IPS DF 6.9 (cell line): ENCODE measurements at places on chromosomes 16 and 17.

- no peak overlapping the region for H3K4me3 ChIP-seq
- H3K27me3 ChIP-seq = no peaks in the 10 kb centered on the region
- H3K27ac ChIP-seq = no peak overlapping the region
- no peaks in the 10 kb centered on the region for H3K36me3 ChIP-seq
- no peak for DNase-seq
Observed at GRCh38 chr17:31417051-31417792, 25.7 kb downstream of the RAB11FIP4 start.

DNA sequence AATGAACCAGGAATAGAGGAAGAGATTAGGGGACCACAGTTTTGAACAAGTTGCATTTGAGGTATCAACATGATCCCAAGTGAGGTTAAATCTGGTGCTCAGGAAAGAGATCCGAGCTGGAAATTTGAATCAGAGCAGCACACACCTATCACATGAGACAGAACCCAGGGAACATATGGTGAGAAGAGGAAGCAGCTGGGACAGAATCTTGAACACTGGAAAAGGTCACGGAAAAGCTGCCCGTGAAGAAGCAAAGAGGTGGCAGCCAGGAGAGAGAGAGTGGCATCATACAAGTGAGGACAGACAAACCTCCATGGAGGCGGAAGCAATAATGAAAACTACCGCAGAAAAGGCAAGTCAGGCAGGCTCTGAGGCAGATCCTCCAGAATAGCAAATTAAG, 36.1 kb downstream of the USP31 start:
- no peaks in the 10 kb centered on the region for H3K4me1 ChIP-seq
- H3K4me3 ChIP-seq = no peak overlapping the region
- DNase-seq = no peak
- no peak overlapping the region for H3K27ac ChIP-seq
- no peaks in the 10 kb centered on the region for H3K27me3 ChIP-seq

DNA sequence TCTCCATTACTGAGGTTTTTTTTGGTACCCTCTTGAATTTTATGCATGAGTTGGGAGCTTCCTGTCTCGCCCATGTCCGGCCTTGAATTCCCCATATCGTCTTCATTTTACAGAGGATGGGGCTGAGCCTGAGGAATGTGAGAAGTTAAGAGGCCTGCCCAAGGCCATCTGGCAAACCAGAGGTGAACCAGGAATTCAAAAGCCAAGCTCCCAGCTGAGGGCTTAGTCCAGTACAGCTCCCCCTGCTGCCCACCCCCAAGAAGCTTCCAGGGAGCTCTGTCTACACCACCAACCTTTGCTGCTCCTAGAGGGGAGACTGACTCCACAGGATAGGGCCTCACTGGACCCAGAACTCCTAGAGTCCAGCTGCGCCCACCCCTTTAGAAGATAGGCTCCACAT, 20.7 kb upstream of the C16orf78 start:
- H3K4me3 ChIP-seq = no peak overlapping the region
- no peaks in the 10 kb centered on the region for H3K27me3 ChIP-seq
- DNase-seq = no peak
- peaks cover 4% of the 10 kb centered on the region; the same call in 1 of the 2 replicates for H3K4me1 ChIP-seq

DNA sequence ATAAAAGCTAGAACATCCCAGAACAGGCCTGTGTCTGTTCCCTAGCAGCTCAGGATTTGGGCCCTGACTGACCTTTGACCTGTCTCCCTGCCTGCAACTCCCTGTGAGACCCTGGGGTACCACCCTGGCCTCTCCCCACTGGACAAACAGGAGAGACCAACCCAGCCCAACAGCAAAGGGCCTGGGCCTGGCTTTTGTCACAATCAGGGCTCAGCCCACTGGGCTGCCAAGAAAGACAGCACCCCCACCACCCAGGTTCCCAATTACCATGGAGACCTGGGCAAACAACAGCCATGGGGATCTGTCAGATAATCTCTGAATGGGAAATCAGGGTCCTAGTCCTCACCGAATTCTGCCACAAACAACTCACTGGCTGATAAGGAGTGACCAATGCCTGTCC, 11.1 kb downstream of the PLLP start:
- DNase-seq = no peak
- H3K4me1 ChIP-seq = peaks cover 9% of the 10 kb centered on the region
- no peaks in the 10 kb centered on the region for H3K27me3 ChIP-seq
- no peaks in the 10 kb centered on the region for H3K36me3 ChIP-seq
- no peak overlapping the region for H3K27ac ChIP-seq

- H3K36me3 ChIP-seq = peaks cover 13% of the 10 kb centered on the region
- no peak overlapping the region for H3K27ac ChIP-seq
- H3K4me1 ChIP-seq = no peaks in the 10 kb centered on the region; the same call in 1 of the 2 replicates
- H3K27me3 ChIP-seq = no peaks in the 10 kb centered on the region
- DNase-seq = no peak
- H3K4me3 ChIP-seq = no peak overlapping the region
Observed at GRCh38 chr16:70678898-70679670, 6.8 kb downstream of the MTSS2 start.

DNA sequence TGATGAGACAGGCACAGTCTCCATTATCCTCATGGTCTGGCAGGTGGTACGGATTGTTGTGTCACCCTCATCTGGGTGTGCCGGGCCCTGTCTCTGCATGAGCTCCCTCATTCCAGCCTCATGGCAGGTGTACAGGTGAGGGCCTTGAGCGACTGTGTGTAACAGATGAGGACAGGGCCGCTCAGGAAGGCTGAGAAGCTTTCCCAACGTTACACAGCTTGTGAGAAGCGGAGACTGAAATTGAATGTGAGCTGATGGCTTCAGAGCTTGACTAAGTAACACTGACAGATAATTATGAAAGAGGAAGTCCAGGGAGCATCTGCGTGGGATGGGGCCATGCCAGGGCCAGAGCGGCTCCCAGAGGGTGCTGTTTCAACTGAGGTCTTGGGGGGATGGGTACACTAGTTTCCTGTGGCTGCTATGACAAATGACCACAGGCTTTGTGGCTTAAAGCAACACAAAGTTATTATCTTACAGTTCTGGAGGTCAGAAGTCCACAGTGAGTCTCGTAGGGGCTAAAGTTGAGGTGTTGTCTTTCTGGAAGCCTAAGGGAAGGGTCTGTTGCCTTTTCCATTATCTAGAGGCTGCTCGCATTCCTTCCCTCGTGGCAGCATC, 36.7 kb downstream of the CMIP start:
- H3K4me1 ChIP-seq = peaks cover 3% of the 10 kb centered on the region; the same call in 1 of the 2 replicates
- H3K27me3 ChIP-seq = no peaks in the 10 kb centered on the region
- no peak overlapping the region for H3K4me3 ChIP-seq
- no peak overlapping the region for H3K27ac ChIP-seq
- DNase-seq = no peak

- H3K36me3 ChIP-seq = no peaks in the 10 kb centered on the region
- H3K27me3 ChIP-seq = no peaks in the 10 kb centered on the region
- H3K4me1 ChIP-seq = no peaks in the 10 kb centered on the region; the same call in 1 of the 2 replicates
- no peak overlapping the region for H3K4me3 ChIP-seq
Observed at GRCh38 chr17:64007838-64008282, 9.7 kb downstream of the PRR29 start.

GRCh38 chr16:65579050-65579449, 457.2 kb upstream of the CDH11 start:
- H3K36me3 ChIP-seq = no peaks in the 10 kb centered on the region
- H3K27ac ChIP-seq = no peak overlapping the region
- H3K4me3 ChIP-seq = no peak overlapping the region
- DNase-seq = no peak
- H3K4me1 ChIP-seq = peaks cover 2% of the 10 kb centered on the region; the same call in 1 of the 2 replicates
- no peaks in the 10 kb centered on the region for H3K27me3 ChIP-seq

DNA sequence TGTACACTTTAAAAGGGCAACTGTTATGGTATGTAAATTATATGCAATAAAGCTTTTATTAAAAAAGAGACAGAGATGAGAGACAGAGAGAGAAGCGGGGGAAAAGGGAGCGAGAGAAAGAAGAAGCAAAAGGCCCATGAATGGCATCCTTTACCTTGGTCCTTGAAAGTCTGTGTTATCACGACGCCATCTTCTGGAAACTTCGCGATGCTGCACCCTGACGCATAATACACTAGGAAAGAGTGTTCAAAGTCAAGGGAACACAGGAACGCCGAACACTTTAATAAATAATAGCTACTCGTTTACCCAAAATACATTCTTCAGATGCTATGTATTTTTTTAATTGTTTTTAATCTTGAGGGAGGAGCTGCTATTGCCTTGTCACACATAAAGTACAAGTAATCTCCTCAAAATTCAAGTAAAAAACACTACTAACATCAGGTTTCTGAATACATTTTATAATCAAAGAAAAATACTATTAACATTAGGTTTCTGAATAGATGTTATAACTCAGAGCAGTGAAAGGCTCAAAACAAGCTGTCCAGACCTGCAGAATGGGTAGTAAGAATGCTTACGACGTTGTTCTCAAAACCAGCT, 23.0 kb upstream of the SLC38A8 start:
- no peaks in the 10 kb centered on the region for H3K27me3 ChIP-seq
- H3K27ac ChIP-seq = no peak overlapping the region
- H3K4me3 ChIP-seq = no peak overlapping the region
- DNase-seq = no peak

GRCh38 chr16:78289844-78290277, 190.4 kb downstream of the WWOX start:
- H3K36me3 ChIP-seq = no peaks in the 10 kb centered on the region
- H3K4me1 ChIP-seq = no peaks in the 10 kb centered on the region
- no peaks in the 10 kb centered on the region for H3K27me3 ChIP-seq
- no peak overlapping the region for H3K27ac ChIP-seq
- DNase-seq = no peak
- H3K4me3 ChIP-seq = no peak overlapping the region

- no peak overlapping the region for H3K27ac ChIP-seq
- no peak overlapping the region for H3K4me3 ChIP-seq
- peaks cover 3% of the 10 kb centered on the region; the same call in 1 of the 2 replicates for H3K27me3 ChIP-seq
- no peak for DNase-seq
- peaks cover 1% of the 10 kb centered on the region; the same call in 1 of the 2 replicates for H3K4me1 ChIP-seq
- H3K36me3 ChIP-seq = no peaks in the 10 kb centered on the region
Observed at GRCh38 chr17:45013021-45013997, 38.1 kb downstream of the DCAKD start.

GRCh38 chr17:4788159-4788806, 481 bp upstream of the GLTPD2 start:
- H3K27ac ChIP-seq = no peak overlapping the region
- peaks cover 4% of the 10 kb centered on the region for H3K4me1 ChIP-seq
- no peaks in the 10 kb centered on the region for H3K36me3 ChIP-seq
- DNase-seq = no peak
- no peak overlapping the region; the same call in 1 of the 2 replicates for H3K4me3 ChIP-seq
- H3K27me3 ChIP-seq = peaks cover 11% of the 10 kb centered on the region

DNA sequence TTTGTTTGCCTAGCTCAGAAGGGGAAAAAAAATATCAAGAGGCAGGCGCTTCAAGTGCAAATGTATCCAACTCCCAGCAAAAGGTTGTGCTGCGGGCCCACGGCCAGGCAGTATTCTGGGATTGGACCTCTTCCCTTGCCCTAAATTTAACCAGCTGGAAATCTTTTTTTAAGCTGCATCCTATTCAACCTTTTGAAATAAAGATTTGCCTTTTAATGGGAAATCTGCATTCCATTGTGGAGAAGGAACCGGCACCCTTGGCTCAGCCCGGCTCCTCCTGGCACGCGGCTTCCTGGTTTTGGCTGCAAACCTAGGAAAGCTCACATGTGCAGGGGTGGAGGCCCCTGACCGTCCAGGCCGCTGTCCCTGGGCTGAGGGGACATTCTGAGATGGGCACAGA, 38.8 kb upstream of the ENPP7 start:
- H3K27me3 ChIP-seq = no peaks in the 10 kb centered on the region
- no peak for DNase-seq
- no peaks in the 10 kb centered on the region for H3K36me3 ChIP-seq
- H3K4me3 ChIP-seq = no peak overlapping the region
- H3K4me1 ChIP-seq = peaks cover 8% of the 10 kb centered on the region

DNA sequence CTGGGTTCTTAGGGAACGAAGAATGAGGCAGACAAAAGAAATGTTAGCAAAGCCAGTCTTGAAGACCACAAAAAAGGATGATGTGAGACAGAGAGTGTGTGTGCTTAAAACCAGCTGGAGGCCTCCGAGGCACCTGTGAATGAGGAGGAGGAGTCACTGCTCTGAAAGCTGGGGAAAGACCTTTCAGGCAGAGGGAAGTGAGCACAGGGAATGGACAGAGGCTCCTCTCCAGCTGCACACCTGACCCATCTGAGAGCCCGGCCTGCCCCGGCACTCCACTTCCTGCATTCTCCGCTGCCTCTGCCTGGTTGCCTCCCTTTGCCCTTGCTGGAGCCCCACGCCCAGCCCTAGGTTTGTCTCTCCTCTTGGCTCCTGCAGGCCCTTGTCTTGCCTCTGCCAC, 55.2 kb upstream of the SREBF1 start:
- H3K27me3 ChIP-seq = no peaks in the 10 kb centered on the region
- no peak overlapping the region for H3K27ac ChIP-seq
- peaks cover 7% of the 10 kb centered on the region; the same call in 1 of the 2 replicates for H3K4me1 ChIP-seq
- no peak overlapping the region for H3K4me3 ChIP-seq
- no peak for DNase-seq

DNA sequence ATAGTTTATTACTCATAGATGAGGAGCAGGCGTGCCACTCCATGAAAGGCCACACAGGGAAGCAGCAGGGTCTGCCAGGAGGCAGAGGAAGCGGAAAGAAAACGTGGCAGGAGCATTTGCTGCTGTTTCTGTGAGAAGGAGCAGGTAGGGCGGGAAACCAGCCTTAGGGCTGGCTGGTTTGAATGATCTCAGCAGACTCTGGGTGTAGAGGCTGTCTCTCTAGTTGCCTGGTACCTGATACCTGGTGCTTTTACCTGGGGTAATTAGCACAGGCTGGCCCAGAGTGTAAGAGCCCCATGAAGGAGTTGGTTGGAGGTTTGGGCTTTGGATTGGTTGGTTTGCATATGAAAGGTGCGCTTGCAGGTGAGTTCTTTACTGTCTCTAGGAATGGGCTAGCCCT, 205.0 kb upstream of the CACNG3 start:
- peaks cover 5% of the 10 kb centered on the region for H3K4me1 ChIP-seq
- H3K27ac ChIP-seq = no peak overlapping the region
- DNase-seq = no peak
- H3K36me3 ChIP-seq = no peaks in the 10 kb centered on the region

- no peak for DNase-seq
- peaks cover 5% of the 10 kb centered on the region; the same call in 1 of the 2 replicates for H3K4me1 ChIP-seq
- no peak overlapping the region for H3K27ac ChIP-seq
- H3K27me3 ChIP-seq = no peaks in the 10 kb centered on the region
Observed at GRCh38 chr17:77141846-77142449, 1.2 kb downstream of the SEC14L1 start.

- peaks cover 5% of the 10 kb centered on the region for H3K4me1 ChIP-seq
- no peak for DNase-seq
- no peak overlapping the region for H3K4me3 ChIP-seq
- no peak overlapping the region for H3K27ac ChIP-seq
Observed at GRCh38 chr17:64236827-64237403, 26.1 kb downstream of the TEX2 start.

- H3K27me3 ChIP-seq = no peaks in the 10 kb centered on the region
- H3K4me3 ChIP-seq = no peak overlapping the region
- H3K27ac ChIP-seq = no peak overlapping the region
- no peak for DNase-seq
- H3K4me1 ChIP-seq = no peaks in the 10 kb centered on the region
Observed at GRCh38 chr17:49290690-49291359, 60.2 kb upstream of the PHOSPHO1 start.
